Suppressor macrophage treated with lipopolysaccharide for 4 hours (primary cell): ENCODE measurements at places on chromosomes 7 and 10.

- no peak for DNase-seq
Measured at GRCh38 chr7:27221201-27221797, 21.3 kb upstream of the EVX1 start.

- DNase-seq, result no peak
Measured at GRCh38 chr7:77830649-77831355, 32.2 kb downstream of the PHTF2 start.

GRCh38 chr7:107982918-107983389, 20.0 kb downstream of the LAMB1 start:
- no peak for DNase-seq

DNA sequence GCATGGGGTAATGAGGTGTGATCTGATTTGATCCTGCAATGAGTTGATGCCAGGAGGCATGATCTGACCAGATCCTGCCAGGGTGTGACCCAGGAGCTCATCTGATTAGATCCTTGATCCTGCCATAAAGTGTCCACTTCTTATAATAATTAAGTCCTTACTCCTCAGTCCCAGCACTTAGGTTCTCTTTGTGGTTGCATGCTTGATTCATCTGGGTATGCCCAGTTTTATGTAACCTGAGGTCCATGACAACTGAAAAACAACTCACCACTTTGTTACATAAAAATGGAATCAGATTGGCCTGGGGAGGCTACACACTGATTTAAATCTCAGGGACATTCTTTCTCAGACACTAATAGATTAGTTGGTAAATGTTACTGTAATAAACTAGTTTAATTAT, 19.1 kb downstream of the ACADSB start:
- DNase-seq, result no peak

DNA sequence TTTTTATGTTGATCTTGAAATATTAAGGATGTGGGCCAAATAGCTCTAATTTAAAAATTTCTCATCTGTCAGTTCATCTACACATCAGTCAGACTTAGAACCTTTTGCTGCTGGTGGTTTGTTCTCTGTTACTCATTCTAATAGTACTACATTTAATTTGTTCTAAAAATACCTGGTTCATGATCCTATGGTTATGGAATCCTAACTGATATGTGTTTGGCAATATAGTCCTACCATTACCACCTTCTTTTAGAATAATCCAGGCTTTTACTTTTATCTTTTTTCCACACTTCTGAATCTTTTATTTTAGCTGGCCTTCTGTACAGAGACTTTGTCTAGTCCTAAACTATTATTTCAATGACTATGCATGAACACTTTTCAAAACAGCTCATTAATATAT, 116.9 kb downstream of the SVOPL start:
- no peak for DNase-seq

GRCh38 chr7:38294926-38295325, 21.5 kb upstream of the TARP start:
- no peak for DNase-seq

GRCh38 chr7:134505856-134506255, 21.5 kb upstream of the AKR1B10 start:
- DNase-seq, result no peak

GRCh38 chr10:31739711-31740110, 188.9 kb downstream of the ARHGAP12 start:
- no peak for DNase-seq

- no peak for DNase-seq
Measured at GRCh38 chr10:7435674-7436073, 24.8 kb upstream of the SFMBT2 start.

GRCh38 chr7:159064121-159064815, 80.4 kb downstream of the VIPR2 start:
- no peak for DNase-seq

DNA sequence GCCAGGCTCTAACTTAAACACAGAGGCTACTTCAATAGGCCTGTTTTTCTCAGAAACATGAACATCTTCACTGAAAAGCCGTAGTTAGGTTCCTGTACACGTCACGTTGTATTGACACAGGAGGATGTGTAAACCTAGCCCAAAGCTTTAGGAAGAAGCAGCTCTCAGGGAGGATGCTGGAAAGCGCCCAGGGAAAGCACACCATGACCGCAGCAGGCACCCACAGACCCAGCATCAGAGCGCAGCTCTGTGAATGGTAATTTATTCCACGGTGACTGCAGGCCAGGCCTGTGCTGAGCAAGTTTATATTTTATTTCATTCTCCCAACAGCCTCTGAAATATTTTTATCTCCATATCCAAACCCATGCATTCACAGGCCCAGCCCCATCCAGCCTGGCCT, 51.1 kb downstream of the ASB13 start:
- DNase-seq, result no peak

- no peak for DNase-seq
Measured at GRCh38 chr10:95434583-95434982, 126.6 kb downstream of the SORBS1 start.

DNA sequence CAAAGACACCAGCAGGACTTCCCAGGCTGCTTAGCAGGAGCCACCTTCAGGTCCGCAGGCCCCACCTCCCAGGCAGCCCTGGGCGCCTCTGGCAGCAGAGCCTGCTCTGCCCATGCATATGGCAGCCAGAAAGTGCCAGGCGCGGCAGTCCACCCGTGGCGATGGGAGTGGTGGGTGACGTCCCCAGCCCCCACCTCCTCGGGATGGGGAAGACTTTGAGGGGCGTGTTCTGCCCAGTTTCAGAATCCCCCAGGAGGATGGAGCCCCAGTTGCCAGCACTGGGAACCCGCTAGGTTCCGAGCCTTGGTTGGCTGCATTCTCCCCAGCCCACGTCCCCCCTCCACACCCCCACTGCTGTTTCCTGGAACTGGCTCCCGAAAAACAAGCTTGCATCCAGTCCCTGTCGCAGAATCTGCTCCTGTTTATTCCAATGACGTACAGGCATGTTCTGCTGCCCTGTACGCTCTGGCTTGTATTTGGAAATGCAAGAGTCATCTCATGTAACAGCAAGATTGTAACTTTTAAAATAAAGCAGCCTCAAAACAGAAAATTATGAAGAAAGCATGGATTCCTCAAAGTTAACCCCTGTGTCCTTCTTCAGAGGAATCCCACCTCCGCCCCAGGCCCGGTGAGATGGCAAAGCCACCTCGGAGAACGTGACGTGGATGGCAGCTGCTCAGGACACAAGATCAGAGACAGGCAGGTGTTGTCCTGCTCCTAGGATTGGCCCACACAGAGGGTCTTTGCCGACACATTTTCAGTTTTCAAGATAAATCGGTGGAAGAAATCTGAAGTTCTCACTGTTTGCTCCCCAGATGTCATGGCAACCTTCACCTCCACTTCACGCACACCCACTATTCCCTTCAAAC, 87.8 kb upstream of the PPP2R2D start:
- DNase-seq, result no peak

DNA sequence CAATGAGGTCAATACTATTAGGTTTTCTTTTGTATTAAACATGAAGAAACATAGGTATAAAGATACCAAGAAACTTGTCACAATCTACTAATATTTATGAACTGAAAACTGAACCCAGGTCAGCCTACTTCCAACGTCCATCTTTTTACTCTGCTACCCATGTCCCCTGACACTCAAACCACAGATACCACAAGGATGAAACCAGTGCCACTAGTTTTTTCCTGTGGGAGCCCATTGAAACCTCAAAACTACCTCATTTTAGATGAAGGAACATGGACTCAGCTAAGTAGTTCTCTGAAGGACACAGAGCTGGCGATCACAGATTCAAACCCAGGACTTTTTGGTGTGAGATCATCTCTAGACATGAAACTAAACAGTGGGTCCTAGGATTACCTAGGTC, 6.8 kb downstream of the TET1 start:
- no peak for DNase-seq

GRCh38 chr10:34319197-34319846, 495.8 kb downstream of the PARD3 start:
- DNase-seq, result no peak

GRCh38 chr7:151895008-151895630, 18.2 kb upstream of the PRKAG2 start:
- no peak for DNase-seq

DNA sequence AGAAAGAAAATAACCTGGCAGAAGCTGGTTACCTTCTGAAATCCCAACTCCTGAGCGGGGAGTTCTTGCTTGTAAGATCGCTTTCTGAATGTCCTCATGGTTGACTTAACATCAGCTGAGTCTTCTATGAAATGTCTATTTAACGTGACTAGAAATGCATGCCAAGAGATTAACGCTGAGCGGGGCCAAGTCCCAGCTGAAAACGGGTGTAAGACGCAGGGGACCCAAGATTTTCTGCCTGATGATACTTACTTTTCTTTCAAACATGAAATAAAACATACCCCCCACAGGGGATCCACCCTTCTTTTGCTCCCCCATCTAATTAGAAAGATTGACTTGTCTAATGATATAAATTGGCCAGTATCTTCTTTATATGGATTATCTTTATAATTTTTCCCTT, 14.9 kb downstream of the OR9A2 start:
- no peak for DNase-seq

DNA sequence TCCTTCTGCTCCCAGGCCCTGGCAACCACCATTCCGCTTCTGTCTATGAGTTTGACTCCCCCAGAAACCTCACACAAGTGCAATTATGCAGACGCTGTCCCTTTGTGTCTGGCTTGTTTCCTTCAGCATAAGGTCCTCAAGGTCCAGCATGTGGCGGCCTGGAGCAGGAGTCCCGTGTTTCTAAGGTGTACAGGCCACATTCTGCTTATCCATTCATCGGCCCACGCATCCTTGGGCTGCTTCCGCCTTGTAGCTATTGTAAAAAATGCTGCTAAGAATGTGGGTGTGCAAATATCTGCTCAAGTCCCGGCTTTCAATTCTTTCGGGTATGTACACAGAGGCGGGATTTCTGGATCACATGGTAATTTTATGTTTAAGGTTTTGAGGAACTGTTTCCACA, 38.2 kb downstream of the ESYT2 start:
- DNase-seq, result no peak

DNA sequence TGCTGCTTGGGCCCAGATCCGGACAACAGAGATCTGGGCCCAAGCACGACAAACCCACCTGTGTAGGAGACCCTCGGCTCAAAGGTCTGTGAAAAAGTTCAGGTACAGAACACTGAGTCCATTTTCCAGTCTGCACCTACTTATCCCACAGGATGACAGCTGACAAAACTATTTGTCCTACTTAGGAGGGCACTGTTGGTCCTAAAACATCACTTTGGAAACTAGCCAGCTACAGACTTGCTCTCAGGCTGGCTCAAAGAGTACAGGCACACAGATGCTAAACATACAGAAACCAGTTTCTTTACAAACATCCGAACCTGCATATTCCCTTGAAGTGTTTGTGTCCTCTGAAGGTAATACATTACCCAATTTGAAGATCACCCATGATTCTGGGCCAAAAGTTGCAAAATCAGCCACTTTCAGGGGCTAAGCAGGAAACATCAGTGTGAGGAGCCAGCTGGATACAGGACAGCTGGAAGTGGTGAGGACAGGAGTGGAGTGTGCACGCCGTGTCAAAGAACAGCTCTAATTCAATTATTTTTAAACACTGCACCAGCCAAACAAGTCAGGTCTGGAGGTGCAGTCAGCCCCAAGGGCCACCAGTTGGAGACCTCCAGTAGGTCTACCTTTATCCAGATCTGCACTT, 88.5 kb downstream of the NOC3L start:
- no peak for DNase-seq

- peak; percentile 46 for DNase-seq
Measured at GRCh38 chr10:33326933-33327332, 7.5 kb downstream of the NRP1 start.

- DNase-seq, result peak; percentile 79
Measured at GRCh38 chr10:80487791-80488538, 33.9 kb downstream of the TSPAN14 start.

DNA sequence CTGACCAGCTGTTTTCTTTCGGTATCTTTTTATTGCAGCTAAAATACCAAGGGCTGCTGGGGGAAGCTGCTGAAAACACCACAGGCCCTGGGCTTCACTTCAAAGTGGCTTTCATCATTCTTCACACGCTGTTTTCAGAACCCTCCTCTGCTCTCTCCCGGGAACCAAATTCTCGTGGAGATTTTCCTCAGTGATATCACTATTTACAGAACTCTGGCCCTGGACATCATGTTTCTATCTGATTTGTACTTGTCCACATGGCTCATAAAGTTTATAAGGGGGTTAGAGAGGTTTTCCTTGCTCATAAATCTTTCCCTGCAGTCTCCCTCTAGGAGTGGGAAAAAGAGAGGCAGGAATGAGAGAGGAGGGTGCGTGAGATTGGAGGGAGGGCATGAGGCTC, 177.4 kb upstream of the NPVF start:
- no peak for DNase-seq

DNA sequence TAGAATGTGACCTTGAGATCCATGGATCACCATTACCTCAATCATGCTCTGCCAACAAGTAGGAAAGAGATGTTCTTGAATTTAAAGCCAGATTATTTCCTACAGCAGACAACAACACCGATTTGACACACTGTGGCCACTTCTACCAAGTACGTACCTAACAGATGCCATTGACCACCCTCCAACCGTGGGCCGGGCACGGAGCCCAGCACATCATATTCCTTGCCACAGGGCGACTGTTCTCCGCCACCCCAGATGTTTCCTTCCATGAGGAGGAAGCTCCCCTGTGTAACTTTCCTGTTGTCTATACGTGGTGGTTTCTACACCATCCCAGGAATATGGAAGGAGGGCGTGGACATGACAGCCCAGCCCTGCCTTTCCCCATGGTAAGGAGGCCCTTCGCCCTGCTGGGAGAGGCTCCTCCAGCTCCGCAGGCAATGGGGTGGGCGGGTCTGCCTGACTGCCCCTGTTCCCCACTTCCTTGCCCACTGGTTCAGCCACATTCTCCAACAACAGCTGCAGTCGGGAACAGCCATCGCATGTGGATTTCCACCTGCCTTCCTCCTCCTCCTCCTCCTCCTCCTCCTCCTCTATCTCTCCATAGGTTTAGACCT, 7.2 kb downstream of the CHST15 start:
- DNase-seq, result no peak

DNA sequence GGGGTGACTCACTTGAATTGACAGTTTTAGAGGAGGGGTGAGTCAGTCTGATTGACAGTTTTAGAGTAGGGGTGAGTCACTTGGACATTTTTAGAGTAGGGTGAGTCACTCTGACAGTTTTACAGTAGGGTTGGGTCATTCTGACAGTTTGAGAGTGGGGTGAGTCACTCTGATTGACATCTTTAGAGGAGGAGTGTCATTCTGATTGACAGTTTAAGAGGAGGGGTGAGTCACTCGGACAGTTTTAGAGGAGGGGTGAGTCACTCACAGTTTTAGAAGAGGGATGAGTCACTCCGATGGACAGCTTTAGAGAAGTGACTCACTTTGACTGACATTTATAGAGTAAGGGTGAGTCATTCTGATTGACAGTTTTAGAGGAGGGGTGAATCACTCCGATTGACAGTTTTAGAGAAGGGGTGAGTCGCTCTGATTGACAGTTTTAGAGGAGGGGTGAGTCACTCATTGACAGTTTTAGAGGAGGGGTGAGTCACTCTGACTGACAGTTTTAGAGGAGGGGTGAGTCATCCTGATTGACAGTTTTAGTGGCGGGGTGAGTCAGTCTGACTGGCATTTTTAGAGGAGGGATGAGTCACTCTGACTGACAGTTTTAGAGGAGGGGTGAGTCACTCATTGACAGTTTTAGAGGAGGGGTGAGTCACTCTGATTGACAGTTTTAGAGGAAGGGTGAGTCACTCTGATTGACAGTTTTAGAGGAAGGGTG, 595.9 kb downstream of the DNAJB6 start:
- peak; percentile 3 for DNase-seq
